ENCODE measurements at places on chromosomes 3 and 15.

DNA sequence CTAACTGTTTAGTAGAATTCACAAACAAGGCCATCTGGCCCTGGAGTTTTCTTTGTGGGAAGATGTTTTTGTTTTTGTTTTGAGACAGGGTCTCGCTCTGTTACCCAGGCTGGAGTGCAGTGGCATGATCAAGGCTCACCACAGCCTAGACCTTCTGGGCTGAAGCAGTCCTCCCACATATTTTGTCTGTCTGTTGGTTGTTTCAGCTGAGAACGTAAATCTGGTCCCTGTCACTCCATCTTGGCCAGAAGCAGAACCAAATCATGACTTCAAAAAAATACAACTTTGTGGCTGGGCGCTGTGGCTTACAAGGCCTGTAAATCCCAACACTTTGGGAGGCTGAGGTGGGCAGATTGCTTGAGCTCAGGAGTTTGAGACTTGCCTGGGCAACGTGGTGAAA is 27.1 kb downstream of the MRAS start:
- DNase-seq = no peak

GRCh38 chr3:51605938-51606337 is 65.1 kb upstream of the TEX264 start:
- DNase-seq = no peak

- no peak for DNase-seq
Measured at GRCh38 chr3:167228135-167228534, 152.0 kb downstream of the ZBBX start.

DNA sequence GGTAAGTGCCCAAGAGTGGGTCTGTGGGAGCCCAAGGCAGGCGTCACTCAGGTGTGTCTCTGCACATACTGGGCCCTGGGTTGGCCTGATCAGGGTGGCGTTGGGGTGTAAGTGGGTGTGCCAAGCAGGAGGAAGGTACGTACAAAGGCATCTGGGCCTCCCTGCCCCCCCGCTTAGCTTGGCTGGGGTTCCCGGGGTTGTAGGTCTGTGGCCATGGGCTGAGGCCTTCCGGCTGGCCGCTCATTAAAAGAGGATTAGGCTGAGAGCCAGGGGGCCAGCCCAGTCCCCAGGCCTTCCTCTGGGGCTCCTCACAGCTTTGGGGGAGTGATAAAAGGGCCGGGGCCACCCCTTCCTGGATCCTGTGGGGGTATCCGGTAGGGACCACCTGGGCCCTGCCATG is 13.3 kb downstream of the SEMA3F start:
- DNase-seq = no peak

DNA sequence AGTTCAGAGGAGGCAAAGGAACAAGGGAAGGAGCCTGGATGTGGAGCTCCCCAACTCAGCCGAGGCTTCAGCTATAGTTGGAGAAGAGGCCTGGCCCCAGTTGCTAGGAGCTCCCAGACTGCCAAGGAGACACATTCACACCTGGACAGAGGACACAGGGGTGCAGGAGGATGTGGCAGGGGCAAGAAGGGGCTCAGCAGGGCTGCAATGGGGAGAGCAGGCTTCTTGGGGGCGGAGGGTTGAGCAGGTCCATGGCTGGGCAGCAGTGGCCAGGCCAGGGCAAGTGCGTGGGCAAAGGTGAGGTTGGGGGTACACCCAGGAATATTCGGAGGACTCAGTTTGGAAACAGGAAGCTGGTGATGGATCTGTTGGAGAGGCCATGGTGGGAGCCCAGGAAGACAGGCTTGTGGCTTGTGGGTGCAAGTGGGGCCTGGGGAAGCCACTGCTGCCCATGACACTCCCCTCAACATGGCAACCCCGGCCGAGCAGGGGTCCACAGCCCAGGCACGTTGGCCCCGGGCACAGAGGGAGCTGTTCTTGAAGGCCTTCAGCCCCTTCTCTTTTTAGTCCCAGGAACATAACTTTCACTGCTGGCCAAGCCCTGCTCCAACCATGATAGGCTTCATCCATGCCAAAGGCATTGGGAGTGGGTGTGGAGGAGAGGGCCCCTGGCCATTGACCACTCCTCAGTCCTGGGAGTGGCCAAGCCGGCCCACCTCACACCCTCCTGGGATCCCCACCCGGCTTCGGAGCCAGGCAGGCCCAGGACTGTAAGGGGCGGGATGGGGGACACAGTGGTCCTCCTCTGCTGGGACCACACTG is 33.3 kb downstream of the TSPAN3 start:
- DNase-seq = no peak

GRCh38 chr3:150504483-150504882 is 41.8 kb downstream of the SERP1 start:
- DNase-seq = no peak

GRCh38 chr3:106097817-106098435 is 229.1 kb upstream of the CBLB start:
- DNase-seq = no peak

DNA sequence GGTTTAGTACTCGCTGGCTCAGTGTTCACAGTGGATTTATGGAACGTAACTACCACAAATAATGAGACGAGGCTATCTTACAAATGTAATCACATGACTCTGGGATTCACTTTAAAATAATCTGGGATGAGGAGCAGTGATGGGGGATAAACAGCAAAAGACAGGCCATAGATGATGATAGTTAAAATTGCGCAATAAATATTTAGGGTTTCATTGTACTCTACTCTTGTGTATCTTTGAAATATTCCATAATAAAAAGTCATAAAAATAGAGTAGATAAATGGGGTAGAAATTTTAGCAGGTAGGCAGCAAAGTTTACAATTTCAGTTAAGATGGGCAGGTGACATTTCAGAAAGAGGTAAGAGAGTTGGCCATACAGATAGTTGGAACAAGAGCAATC is 196.6 kb downstream of the KCNMB2 start:
- DNase-seq = no peak

GRCh38 chr3:20846832-20847231 is 660.8 kb upstream of the SGO1 start:
- DNase-seq = no peak

- DNase-seq = no peak
Measured at GRCh38 chr3:190496859-190497258, 17.0 kb upstream of the IL1RAP start.

- DNase-seq = no peak
Measured at GRCh38 chr3:119342176-119342575, 48.0 kb downstream of the ARHGAP31 start.

DNA sequence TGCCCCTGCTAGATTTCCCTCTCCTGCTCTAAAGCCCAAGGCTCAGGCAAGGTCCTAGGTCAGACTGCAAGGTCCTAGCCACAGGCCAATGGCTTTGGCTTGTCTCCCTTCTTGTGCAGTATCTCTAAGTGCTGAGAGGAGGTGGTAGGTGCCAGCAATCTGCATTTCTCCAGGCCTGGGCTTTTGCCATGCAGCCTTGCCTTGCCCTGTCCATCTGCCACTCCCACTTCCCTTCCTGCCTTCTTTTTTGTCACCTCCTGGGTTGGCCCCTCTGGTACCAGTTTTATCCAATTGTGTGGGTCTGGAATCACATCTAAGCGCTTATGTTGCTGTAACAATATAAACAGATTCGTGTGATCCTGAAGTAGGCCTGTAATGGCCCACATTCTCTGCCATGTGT is 109.9 kb downstream of the MYRIP start:
- no peak for DNase-seq

GRCh38 chr15:30675126-30675525 is 49.2 kb downstream of the ARHGAP11B start:
- no peak for DNase-seq

GRCh38 chr3:183515968-183516851 is 39.3 kb downstream of the KLHL6 start:
- DNase-seq = peak; percentile 58

GRCh38 chr15:61157933-61158332 is 71.2 kb downstream of the RORA start:
- no peak for DNase-seq

DNA sequence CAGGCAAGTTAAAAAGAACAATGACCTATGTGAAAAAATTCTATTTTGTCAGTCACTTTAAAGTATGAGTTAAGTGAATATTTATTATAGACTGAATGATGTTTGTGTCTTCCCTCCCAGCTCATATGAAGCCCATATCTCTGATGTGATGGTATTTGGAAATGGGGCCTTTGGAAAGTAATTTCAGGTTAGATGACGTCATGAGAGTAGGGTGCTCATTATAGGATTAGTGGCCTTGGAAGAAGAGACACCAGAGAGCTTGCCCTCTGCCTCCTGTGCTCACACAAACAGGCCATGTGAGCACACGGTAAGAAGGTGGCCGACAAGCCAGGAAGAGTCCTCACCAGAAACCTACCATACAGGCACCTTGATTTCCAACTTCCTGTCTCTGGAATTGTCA is 138.8 kb upstream of the TNIK start:
- no peak for DNase-seq

- DNase-seq = no peak
Measured at GRCh38 chr3:165439765-165440164, 243.6 kb upstream of the SLITRK3 start.

GRCh38 chr3:123411340-123412040 is 37.4 kb downstream of the ADCY5 start:
- no peak for DNase-seq

DNA sequence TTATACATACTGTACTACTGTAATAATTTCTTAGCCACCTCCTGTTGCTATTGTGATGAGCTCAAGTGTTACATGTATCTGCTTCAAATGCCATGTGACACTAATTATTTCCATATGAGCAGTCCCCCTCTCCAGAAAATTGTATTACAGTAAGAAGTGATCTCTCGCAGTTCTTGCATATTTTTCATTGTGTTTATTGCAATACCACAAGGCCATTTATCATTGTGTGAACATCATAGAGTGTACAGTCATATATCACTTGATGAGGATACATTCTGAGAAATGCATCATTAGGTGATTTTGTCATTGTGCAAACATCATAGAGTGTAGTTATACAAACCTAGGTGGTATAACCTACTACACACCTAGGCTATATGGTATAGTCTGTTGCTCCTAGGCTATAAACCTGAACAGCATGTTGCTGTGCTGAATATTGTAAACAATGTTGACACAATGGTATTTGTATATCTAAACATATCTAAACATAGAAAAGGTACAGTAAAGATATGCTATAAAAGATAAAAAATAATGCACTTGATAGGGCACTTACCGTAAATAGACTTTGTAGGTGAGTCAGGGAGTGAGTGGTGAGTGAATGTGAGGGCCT is 189.6 kb upstream of the MLF1 start:
- no peak for DNase-seq

- DNase-seq = no peak
Measured at GRCh38 chr15:99019558-99020540, 12.3 kb upstream of the PGPEP1L start.

DNA sequence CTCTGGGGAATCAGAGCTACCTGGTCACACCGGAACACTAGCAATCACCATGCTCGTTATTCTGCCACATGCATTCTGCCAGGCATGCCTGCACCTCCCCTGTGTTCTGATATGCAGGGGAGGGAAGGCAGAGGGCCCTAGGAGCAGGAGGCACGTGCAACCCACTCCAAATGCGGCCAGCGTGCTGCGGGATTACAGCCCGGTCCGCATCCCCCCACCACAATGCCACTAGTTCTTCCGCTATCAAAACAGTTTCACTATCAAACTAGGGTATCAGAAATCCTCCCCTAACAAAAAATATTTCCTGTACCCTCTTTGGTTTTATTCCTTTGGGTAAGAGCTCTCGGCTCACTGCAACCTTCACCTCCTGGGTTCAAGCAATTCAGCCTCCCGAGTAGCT is 223.2 kb upstream of the IGF1R start:
- no peak for DNase-seq

DNA sequence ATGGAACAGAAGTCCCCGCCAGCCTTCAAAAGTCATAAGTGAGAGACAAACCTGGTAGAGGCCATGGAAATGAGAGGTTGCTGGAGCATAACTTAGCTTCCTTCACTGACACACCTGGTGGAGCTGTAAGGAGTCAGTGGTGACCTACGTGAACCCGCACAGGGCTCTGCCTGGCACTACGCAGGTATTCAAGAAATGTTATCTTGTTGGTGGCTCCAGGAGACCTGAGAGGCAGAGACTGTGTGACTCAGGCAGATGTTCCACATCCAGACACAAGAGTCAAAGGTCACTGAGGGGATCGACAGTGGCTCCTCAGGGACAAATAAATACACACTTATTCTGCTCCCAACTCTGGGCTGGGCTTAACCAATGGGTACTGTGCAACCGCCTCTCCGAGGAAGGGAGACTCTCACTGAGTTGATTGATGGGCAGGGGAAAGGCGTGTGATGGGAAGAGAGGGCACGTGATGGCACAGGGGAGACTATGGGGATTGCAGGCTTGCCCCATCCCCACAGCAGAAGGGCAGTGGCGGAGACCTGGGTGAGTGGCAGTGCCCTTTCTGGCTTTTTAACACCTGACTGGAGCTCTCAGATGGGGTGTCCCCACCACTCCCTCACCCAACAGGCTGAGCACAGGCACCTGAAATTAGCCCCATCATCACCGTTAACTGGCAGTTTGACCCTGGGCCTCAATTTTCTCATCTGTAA is 111.7 kb upstream of the SMAD3 start:
- no peak for DNase-seq

- no peak for DNase-seq
Measured at GRCh38 chr15:88341006-88341405, 84.5 kb upstream of the NTRK3 start.
